ENCODE measurements at places on chromosomes 5 and 9. TPM values are rescaled to one million over a fixed set of nuclear protein-coding genes. Genes with fewer than 3 reads are reported as not detected.
A peak's percentile ranks its signal among the peaks of the same experiment; 100 is the strongest.

The CARTPT gene
- total RNA-seq = not detected

The FRMD3 gene
- total RNA-seq = 7.4 TPM

GRCh38 chr5:54159893-54160195, 150.5 kb downstream of the ARL15 start:
- H3K36me3 ChIP-seq = no peaks in the 10 kb centered on the region
- H3K4me1 ChIP-seq = no peaks in the 10 kb centered on the region
- no peak for DNase-seq
- no peaks in the 10 kb centered on the region for H3K27me3 ChIP-seq
- H3K27ac ChIP-seq = peak overlapping the region; percentile 22

GRCh38 chr5:119453040-119453373, 710 bp downstream of the HSD17B4 start:
- H3K27ac ChIP-seq = peak overlapping the region; percentile 52
- no peaks in the 10 kb centered on the region for H3K36me3 ChIP-seq
- DNase-seq = no peak
- no peaks in the 10 kb centered on the region for H3K27me3 ChIP-seq

GRCh38 chr9:134863306-134863902, 17.2 kb upstream of the FCN2 start:
- no peaks in the 10 kb centered on the region for H3K27me3 ChIP-seq
- no peaks in the 10 kb centered on the region for H3K4me1 ChIP-seq
- DNase-seq = peak; percentile 87
- no peak overlapping the region for H3K4me3 ChIP-seq
- no peak overlapping the region for H3K27ac ChIP-seq
